Sigmoid colon (tissue), 7 donors: ENCODE measurements at places on chromosomes 3 and 15. TPM values are rescaled to one million over a fixed set of nuclear protein-coding genes. Genes with fewer than 3 reads are reported as not detected.
A peak's percentile ranks its signal among the peaks of the same experiment; 100 is the strongest.

The GABPB1 gene
- 5.4 TPM for polyA plus RNA-seq

The FOXB1 gene
- polyA plus RNA-seq = not detected

DNA sequence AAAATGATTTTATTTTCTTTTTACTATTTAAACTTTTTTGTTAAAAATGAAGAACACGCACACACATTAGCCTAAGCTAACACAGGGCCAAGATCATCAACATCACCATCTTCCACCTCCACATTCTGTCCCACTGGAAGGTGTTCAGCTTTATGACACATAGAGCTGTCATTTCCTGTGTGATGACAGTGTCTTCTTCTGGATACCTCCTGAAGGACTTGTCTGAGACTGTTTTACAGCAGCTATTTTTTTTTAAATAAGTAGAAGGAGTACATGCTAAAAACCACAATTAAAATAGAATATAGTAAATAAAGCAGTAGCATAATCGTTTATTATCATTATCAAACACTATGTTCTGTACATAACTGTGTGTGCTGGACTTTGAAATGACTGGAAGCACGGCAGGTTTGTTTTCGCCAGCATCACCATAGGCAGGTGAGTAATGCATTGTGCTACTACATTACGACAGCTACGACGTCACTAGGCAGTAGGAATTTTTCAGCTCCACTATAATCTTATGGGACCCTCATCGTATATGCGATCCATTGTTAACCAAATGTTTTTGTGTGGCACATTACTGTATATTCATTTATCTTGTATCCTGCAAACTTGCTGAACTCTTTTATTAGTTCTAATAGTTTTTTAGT is 72.8 kb downstream of the KLF15 start:
- H3K27me3 ChIP-seq = no peaks in the 10 kb centered on the region
- H3K4me1 ChIP-seq = no peaks in the 10 kb centered on the region
- DNase-seq = no peak
- no peak overlapping the region for H3K4me3 ChIP-seq
- H3K27ac ChIP-seq = no peak overlapping the region
- H3K36me3 ChIP-seq = no peaks in the 10 kb centered on the region

DNA sequence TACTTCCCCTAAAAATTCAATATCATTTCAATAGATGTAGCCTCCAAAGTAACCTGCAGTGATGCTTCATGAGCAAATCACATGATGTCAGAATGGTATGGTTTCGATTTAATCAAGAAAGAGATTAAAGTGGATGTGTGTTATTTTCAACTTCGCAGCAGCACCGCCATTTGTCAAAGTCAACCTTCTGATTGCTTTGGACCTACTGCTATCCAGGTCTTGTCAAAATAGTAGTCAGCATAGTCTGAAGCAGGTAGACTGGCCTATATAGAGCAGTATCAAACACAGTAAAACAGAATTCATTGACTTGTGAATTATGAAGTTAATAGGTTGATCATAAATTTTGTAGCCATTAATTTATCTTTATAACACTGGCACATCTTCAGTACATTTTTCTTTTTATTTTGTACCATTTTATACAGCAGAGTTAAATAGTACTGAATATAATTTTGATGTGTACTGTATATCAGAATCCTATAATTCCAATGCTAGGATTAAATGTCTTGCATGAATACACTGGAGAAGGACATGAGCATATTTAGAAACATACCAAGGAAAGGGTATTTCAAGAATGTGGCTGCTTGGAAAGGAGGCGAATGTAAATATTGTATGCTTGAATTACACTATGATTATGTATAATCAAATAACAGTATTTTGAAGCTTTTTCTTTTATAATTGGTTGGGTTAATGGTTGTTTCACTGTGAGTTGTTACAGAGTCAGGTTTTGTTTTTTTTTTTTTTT is 79.6 kb downstream of the CDIN1 start:
- H3K36me3 ChIP-seq = no peaks in the 10 kb centered on the region
- H3K4me1 ChIP-seq = peaks cover 29% of the 10 kb centered on the region
- no peak overlapping the region for H3K4me3 ChIP-seq
- DNase-seq = no peak
- H3K27me3 ChIP-seq = no peaks in the 10 kb centered on the region

GRCh38 chr15:53230473-53230872 is 440.3 kb upstream of the ONECUT1 start:
- H3K4me3 ChIP-seq = no peak overlapping the region
- no peaks in the 10 kb centered on the region for H3K36me3 ChIP-seq
- no peak for DNase-seq
- H3K4me1 ChIP-seq = no peaks in the 10 kb centered on the region
- no peak overlapping the region for H3K27ac ChIP-seq
- no peaks in the 10 kb centered on the region for H3K27me3 ChIP-seq

- DNase-seq = no peak
- no peak overlapping the region for H3K27ac ChIP-seq
- H3K4me3 ChIP-seq = no peak overlapping the region
Measured at GRCh38 chr3:54822206-54822605, 105.7 kb downstream of the LRTM1 start.

The A4GNT gene
- polyA plus RNA-seq = not detected

- H3K36me3 ChIP-seq = no peaks in the 10 kb centered on the region
- no peaks in the 10 kb centered on the region for H3K4me1 ChIP-seq
- H3K4me3 ChIP-seq = no peak overlapping the region
- H3K27me3 ChIP-seq = no peaks in the 10 kb centered on the region
- H3K27ac ChIP-seq = no peak overlapping the region
- no peak for DNase-seq
Measured at GRCh38 chr15:66142285-66142684, 111.3 kb downstream of the MEGF11 start.

The SMCO1 gene
- not detected for polyA plus RNA-seq

DNA sequence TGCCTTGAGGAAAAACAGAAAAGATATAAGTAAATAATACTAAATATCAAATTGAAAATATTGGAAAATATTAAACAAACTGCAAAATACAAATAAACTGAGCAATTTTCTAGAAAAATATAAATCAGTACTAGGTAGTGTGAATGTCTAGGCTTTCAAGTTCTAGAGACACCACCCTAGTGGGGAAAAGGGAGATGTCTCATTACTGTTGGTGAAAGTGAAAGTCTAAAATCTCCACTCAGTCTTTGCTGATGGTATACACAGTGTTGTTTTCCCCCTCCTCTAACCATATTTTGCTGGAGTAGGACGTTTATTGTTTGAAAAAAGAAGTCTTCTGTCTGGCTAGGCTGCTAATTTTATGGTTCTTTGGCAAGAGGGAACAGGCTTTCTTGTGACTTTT is 1368.9 kb downstream of the OTOL1 start:
- H3K27ac ChIP-seq = no peak overlapping the region
- no peaks in the 10 kb centered on the region for H3K27me3 ChIP-seq
- no peaks in the 10 kb centered on the region for H3K4me1 ChIP-seq
- DNase-seq = no peak
- no peak overlapping the region for H3K4me3 ChIP-seq

The GOLGA8J gene
- polyA plus RNA-seq = not detected

DNA sequence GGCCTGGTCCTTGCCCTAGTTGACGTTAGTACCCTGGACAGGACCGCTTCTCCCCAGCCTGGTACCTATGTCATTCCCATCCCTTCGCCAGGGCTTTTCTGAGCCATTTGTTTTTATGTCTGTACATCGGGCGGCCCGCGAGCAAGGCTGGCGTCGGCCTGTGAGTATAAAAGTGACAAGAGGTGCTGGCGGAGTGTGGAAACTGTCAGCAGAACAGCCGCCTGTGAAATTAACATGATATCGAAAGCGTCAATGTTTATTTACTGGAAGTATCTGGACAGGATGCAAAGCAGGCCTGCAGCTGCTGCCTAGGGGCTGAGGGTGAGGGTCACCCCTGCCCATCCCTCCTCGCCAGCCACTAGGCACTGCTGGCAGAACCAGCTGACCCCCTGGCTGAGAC is 33.4 kb downstream of the LINGO1 start:
- peak overlapping the region; percentile 18 for H3K4me3 ChIP-seq
- H3K27ac ChIP-seq = peak overlapping the region; percentile 55
- H3K4me1 ChIP-seq = no peaks in the 10 kb centered on the region

- H3K4me1 ChIP-seq = no peaks in the 10 kb centered on the region
- H3K27me3 ChIP-seq = no peaks in the 10 kb centered on the region
- DNase-seq = no peak
- H3K4me3 ChIP-seq = no peak overlapping the region
- no peaks in the 10 kb centered on the region for H3K36me3 ChIP-seq
Measured at GRCh38 chr3:193231201-193231600, 9.8 kb upstream of the PLAAT1 start.

GRCh38 chr15:41606997-41607396 is 48.0 kb downstream of the TYRO3 start:
- no peak overlapping the region for H3K27ac ChIP-seq
- H3K27me3 ChIP-seq = no peaks in the 10 kb centered on the region
- no peak overlapping the region for H3K4me3 ChIP-seq

DNA sequence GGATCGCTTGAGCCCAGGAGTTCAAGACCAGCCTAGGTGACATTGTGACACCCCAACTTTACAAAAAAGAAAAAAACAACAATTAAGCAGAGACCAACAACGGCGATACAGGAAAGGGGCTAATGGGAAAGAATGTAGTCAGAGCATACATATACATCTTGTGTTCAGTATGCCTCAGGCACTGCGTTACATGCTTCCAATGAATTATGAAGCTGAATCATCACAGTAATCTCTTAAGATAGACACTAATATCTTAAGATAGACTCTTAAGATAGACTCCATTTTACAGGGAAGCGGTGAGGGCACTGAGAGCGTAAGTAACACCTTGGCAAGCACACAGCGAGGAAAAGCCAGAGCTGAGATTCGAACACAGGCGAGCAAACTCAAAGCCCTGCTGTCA is 6.1 kb upstream of the LDHAL6B start:
- peaks cover 17% of the 10 kb centered on the region for H3K4me1 ChIP-seq
- H3K27me3 ChIP-seq = no peaks in the 10 kb centered on the region
- no peak for DNase-seq
- H3K36me3 ChIP-seq = peaks cover 14% of the 10 kb centered on the region

GRCh38 chr3:129503471-129504291 is 24.8 kb upstream of the RHO start:
- no peak overlapping the region for H3K27ac ChIP-seq
- no peaks in the 10 kb centered on the region for H3K27me3 ChIP-seq
- H3K4me3 ChIP-seq = no peak overlapping the region
- H3K36me3 ChIP-seq = peaks cover 8% of the 10 kb centered on the region

- no peak for DNase-seq
- H3K4me1 ChIP-seq = peaks cover 7% of the 10 kb centered on the region
- H3K4me3 ChIP-seq = no peak overlapping the region
- H3K27me3 ChIP-seq = no peaks in the 10 kb centered on the region
Measured at GRCh38 chr3:59240666-59241255, 190.9 kb upstream of the CFAP20DC start.

The MON1A gene
- polyA plus RNA-seq = 7.9 TPM

The SNX1 gene
- polyA plus RNA-seq = 70.3 TPM

DNA sequence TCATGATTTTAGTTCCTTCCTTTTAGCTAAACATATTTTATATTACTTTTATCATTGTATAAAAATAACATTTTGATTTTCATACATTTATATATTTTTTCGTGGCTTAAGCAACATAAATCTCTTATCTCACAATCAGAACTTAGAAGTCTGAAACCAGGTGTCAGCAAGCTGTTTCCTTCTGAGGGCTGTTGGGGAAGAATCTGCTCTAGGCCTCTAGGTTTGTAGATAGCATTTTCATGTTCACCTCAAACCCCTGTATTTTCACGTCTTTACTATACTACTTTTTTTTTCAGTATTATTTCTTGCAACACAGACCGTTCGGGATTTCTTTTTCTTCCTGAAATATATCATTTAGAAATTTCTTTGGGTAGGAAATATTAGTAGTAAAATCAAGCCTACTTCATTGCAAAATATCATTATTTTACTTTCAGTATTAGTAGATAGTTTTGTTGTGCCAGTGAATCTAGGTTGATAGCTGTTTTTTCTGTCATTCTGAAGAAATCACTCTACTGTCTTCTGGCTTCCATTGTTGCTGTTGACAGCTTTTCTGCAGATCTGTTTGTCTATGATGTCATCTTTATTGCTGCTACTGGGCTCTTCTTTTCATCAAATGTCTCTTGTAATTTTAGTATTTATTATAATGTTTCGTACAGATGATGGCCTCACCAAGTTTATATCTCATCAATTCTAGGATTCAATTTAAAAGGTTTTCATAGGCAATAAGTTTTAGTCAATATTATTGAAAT is 756.3 kb downstream of the VGLL3 start:
- H3K27me3 ChIP-seq = no peaks in the 10 kb centered on the region
- no peaks in the 10 kb centered on the region for H3K4me1 ChIP-seq
- H3K36me3 ChIP-seq = no peaks in the 10 kb centered on the region
- no peak overlapping the region for H3K27ac ChIP-seq
- no peak for DNase-seq
- no peak overlapping the region for H3K4me3 ChIP-seq

GRCh38 chr3:195003006-195003892 is 267.7 kb downstream of the XXYLT1 start:
- H3K4me1 ChIP-seq = no peaks in the 10 kb centered on the region
- H3K27ac ChIP-seq = peak overlapping the region; percentile 14
- no peaks in the 10 kb centered on the region for H3K27me3 ChIP-seq
- H3K4me3 ChIP-seq = no peak overlapping the region
- peak; percentile 83 for DNase-seq

DNA sequence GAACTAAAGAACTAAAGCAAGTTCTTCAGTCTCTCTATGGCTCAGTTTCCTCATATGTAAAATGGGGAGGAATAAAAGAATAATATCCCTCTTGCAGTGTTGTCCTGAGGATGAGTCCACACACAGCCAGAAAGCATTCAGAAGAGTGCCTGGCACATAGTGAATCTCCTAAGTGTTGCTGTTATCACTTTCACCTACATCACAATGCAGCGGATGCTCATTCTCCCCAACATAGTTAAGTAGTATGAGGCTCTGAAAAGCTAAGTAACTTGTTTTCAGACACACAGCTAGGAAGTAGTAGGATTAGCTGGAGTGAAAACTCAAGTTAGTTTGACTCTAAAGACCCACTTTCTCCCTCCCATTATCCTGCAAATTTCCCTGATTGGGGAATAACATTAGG is 9.1 kb upstream of the USP3 start:
- no peak overlapping the region for H3K4me3 ChIP-seq
- H3K27me3 ChIP-seq = no peaks in the 10 kb centered on the region
- no peak overlapping the region for H3K27ac ChIP-seq
- H3K36me3 ChIP-seq = no peaks in the 10 kb centered on the region
